ENCODE measurements at places on chromosomes 4 and X. TPM values are rescaled to one million over a fixed set of nuclear protein-coding genes. Genes with fewer than 3 reads are reported as not detected.

The TMEM31 gene
- total RNA-seq, result not detected

The DRP2 gene
- total RNA-seq, result 0.50 TPM

The TMEM144 gene
- total RNA-seq, result 2.3 TPM

The SUPT20HL1 gene
- not detected for total RNA-seq

The MAGEA2B gene
- not detected for total RNA-seq

GRCh38 chrX:154040307-154040756, 20.6 kb upstream of the IRAK1 start:
- no peaks in the 10 kb centered on the region for H3K27me3 ChIP-seq
- H3K27ac ChIP-seq, result peak overlapping the region; percentile 85
- DNase-seq, result peak; percentile 66
- no peak overlapping the region for H3K4me3 ChIP-seq

The AMTN gene
- not detected for total RNA-seq

GRCh38 chrX:107721318-107721717, 54.3 kb downstream of the TSC22D3 start:
- DNase-seq, result no peak
- H3K27me3 ChIP-seq, result peaks cover 4% of the 10 kb centered on the region
- H3K4me1 ChIP-seq, result no peaks in the 10 kb centered on the region
- H3K27ac ChIP-seq, result no peak overlapping the region
- no peak overlapping the region for H3K4me3 ChIP-seq
- H3K36me3 ChIP-seq, result no peaks in the 10 kb centered on the region

DNA sequence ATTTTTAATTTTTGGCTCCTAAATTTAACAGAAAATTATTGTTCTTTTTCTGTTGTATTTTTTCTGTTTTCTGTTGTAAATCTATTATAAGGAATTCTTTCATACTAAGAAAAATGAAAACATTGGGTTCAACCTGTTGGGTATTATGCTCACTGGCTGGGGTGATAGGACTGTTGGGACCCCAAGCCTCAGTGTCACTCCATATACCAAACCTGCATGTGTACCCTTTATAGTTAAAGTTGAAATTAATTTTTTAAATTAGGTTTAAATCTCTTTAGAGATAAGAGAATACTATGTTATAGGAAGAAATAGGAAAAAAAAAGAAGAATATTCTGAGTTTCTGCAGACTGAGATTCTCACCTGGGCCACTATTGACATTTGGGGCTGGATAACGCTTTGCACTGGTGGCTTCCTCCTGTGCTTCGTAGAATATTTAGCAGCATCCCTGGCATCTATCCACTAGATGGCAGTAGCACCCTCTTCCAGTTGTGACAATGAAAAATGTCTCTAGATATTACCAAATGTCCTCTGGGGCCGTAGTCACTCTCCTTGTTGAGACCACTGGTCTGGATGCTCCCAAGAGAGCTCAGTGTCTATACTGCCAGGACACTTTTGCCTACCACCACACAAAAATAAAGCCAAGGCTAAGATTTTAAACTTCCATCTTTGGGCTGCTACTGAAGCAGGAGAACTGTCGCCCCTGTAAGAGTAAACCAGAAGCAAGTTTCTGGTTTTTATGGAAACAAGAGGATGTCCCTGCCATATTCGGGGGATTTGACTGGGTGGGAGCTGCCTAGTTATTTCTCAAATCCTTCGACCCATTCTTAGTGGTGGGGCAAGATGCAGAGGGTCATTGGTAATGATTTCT, 22.4 kb upstream of the CLTRN start:
- H3K4me1 ChIP-seq, result no peaks in the 10 kb centered on the region
- no peak overlapping the region for H3K4me3 ChIP-seq
- H3K27ac ChIP-seq, result no peak overlapping the region
- H3K27me3 ChIP-seq, result no peaks in the 10 kb centered on the region
- no peaks in the 10 kb centered on the region for H3K36me3 ChIP-seq

The XAGE2 gene
- total RNA-seq, result not detected

The NAA11 gene
- not detected for total RNA-seq

DNA sequence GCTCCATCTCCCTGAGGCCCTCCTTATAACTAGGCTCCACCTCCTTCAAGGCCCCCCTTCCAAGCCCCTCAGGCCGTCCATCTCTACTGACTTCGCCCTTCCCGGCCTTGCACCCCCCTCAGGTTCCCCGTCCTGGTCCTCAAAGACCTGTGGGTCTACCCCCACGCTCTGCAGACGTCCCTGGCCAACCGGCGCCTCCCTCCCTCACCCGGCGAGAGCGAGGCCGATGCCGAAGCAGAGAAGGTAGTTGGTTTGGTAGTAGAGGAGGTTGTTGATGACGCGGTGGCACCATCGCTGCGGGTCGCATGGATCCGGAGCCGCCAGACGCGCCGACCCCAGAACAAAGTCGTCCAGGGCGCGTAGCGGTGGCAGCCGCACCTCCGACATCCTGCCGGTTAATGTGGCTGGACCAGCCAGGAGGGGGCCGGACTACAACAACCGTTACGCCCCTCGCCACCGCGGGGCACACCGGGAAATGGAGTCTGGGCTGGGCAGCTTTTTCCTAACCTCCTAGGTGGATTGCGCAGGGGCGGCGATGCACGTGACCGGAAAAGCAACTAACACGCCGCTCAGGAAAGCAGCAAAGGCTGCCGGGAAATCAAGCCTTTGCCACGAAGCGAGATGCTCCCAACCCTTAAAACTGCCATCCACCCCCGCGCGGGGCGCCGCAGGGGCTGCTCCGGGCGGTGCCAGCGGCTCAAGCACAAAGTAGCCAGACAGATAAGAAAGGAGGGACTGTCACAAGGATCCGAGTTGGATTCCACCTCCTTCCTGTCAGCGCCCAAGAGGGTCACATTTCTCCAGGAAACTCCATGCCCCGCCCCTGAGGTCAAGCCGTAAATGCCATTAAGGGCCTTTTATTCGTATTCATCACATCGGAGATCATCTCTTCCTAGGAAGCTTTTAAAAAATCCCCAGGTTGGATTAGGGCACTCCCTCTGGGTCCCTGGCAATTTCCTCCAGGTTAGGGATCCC, at the start of gene PRAF2:
Gene PRAF2, minus strand, starts transcription at position 402 of the 975 bp plus-strand sequence. Its CDS starts 15 bp downstream, at position 387.
- peak within 1 kb of the TSS; percentile 60 for H3K4me3 ChIP-seq
- no peaks in the 10 kb centered on the region for H3K4me1 ChIP-seq
- peaks cover 2% of the 10 kb centered on the region for H3K36me3 ChIP-seq
- peak within 1 kb of the TSS; percentile 58 for H3K27ac ChIP-seq
- H3K27me3 ChIP-seq, result no peaks in the 10 kb centered on the region

The GLRA3 gene
- not detected for total RNA-seq

The TET2 gene
- total RNA-seq, result 5.4 TPM

- DNase-seq, result no peak
- no peaks in the 10 kb centered on the region for H3K36me3 ChIP-seq
- H3K27me3 ChIP-seq, result no peaks in the 10 kb centered on the region
- H3K4me3 ChIP-seq, result no peak overlapping the region
Observed at GRCh38 chrX:19715711-19716638, 171.4 kb downstream of the SH3KBP1 start.

- H3K4me1 ChIP-seq, result no peaks in the 10 kb centered on the region
- no peaks in the 10 kb centered on the region for H3K36me3 ChIP-seq
- H3K27me3 ChIP-seq, result no peaks in the 10 kb centered on the region
- H3K27ac ChIP-seq, result no peak overlapping the region
- H3K4me3 ChIP-seq, result no peak overlapping the region
Observed at GRCh38 chrX:17040711-17041110, 94.3 kb downstream of the REPS2 start.

GRCh38 chrX:48961585-48962091, 4.2 kb upstream of the OTUD5 start:
- peak; percentile 14 for DNase-seq
- H3K4me1 ChIP-seq, result peaks cover 3% of the 10 kb centered on the region
- H3K27ac ChIP-seq, result no peak overlapping the region
- H3K36me3 ChIP-seq, result no peaks in the 10 kb centered on the region
- H3K27me3 ChIP-seq, result no peaks in the 10 kb centered on the region

GRCh38 chr4:24370421-24370820, 213.9 kb downstream of the DHX15 start:
- DNase-seq, result no peak
- no peak overlapping the region for H3K4me3 ChIP-seq
- H3K27ac ChIP-seq, result no peak overlapping the region
- H3K27me3 ChIP-seq, result no peaks in the 10 kb centered on the region

The ATP6AP2 gene
- total RNA-seq, result 164 TPM

- H3K36me3 ChIP-seq, result no peaks in the 10 kb centered on the region
- no peaks in the 10 kb centered on the region for H3K4me1 ChIP-seq
- no peak overlapping the region for H3K4me3 ChIP-seq
- no peaks in the 10 kb centered on the region for H3K27me3 ChIP-seq
- no peak for DNase-seq
- no peak overlapping the region for H3K27ac ChIP-seq
Observed at GRCh38 chr4:46417848-46418247, 27.9 kb upstream of the GABRA2 start.

The CORIN gene
- total RNA-seq, result under 0.01 TPM

DNA sequence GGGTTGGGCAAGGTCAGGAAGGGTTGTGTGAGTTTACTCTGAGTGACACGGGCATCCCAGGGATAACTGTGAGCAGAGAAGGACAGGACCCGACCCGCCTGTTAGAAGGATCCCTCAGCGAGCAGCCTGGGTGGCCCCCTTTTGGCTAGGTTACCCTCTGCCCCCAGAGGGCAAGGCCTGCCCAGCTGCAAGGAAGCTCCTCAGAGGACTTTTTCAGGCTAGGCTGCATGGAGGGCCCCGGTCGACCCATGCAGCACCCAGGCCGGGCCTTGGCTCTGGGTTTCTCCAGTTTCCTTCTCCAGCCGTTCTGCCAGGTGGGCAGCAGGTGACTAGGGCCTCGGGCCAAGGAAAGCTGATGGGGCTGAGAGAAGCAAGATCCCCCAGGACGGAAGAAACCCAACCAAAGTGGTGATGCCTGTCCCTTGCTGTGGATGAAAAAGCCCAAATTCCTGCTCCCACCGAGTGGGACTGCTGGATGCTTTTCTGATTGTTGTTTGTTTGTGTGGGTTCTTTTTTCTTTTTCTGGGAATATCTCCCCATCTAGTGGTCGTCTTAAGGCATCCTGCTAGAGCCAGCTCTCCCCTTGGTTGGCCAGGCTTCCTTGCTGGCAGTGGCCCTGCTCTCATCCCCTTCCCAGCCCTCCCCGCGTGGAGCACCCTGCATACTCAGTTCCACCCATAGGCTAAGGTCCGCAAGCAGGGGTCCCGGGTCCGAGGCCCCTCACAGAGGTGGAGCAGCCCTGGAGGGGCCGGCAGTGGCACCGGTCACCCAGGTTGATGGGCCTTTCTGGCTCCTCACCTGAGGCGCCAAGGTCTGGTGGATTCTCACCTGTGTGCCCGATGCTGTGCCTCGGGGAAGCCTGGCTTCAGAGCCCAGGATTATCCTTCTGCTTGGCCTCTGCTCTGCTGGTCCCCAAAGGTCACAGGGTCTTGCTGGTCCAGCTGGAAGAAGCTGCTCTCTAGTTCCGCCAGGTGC, 1.8 kb downstream of the ZFP92 start:
- H3K4me1 ChIP-seq, result no peaks in the 10 kb centered on the region
- no peaks in the 10 kb centered on the region for H3K36me3 ChIP-seq
- peak; percentile 2 for DNase-seq
- H3K4me3 ChIP-seq, result no peak overlapping the region
- peaks cover 5% of the 10 kb centered on the region for H3K27me3 ChIP-seq
- no peak overlapping the region for H3K27ac ChIP-seq

- H3K27me3 ChIP-seq, result no peaks in the 10 kb centered on the region
- H3K27ac ChIP-seq, result no peak overlapping the region
- no peaks in the 10 kb centered on the region for H3K36me3 ChIP-seq
- no peak for DNase-seq
- H3K4me1 ChIP-seq, result no peaks in the 10 kb centered on the region
Observed at GRCh38 chrX:50483283-50483682, 12.7 kb upstream of the DGKK start.
